ENCODE measurements at places on chromosomes 1 and 21.

DNA sequence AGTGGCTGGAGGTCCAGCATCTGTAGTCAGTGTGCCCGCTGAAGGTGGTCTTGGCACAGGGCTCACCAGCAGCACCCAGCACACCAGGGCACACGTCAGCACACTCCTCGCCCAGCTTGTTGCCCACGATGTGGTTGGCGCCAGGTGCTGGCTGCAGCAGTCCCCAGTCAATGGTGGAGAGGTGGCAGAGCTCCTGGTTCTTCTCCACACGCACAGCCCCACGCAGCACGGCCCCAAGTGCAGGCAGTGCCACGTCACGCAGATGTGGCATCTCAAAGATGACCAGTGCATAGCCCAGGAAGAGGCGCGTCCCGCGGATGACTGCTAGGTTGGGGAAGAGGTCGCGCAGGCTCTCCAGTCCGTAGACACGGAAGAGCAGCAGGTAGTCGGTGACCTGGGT, 5.2 kb downstream of the INSRR start:
- no peak for DNase-seq

GRCh38 chr1:15882665-15883064, 35.2 kb downstream of the SPEN start:
- DNase-seq, result no peak

GRCh38 chr21:15221799-15222386, 157.1 kb upstream of the NRIP1 start:
- peak; percentile 99 for DNase-seq

DNA sequence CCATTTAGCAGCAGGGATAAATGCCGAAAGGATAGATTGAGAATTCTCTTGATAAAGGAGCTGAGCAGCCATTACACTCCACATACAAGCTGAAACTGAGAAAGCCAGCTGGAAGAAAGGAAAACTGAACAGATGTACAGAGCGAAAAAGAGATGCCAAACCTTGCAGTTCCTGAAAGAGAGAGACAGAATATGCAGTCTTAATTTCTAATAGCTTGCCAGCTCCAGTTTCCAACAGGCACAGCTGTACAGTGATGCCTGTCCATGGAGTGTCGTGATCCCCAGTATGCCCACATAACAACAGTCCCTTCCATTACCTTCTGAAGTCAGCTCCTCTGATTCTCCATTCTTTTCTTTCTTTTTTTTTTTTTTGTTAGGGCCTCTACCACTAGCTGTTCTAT, 22.7 kb downstream of the ABL2 start:
- no peak for DNase-seq
